ENCODE measurements at places on chromosomes 16 and 17.

DNA sequence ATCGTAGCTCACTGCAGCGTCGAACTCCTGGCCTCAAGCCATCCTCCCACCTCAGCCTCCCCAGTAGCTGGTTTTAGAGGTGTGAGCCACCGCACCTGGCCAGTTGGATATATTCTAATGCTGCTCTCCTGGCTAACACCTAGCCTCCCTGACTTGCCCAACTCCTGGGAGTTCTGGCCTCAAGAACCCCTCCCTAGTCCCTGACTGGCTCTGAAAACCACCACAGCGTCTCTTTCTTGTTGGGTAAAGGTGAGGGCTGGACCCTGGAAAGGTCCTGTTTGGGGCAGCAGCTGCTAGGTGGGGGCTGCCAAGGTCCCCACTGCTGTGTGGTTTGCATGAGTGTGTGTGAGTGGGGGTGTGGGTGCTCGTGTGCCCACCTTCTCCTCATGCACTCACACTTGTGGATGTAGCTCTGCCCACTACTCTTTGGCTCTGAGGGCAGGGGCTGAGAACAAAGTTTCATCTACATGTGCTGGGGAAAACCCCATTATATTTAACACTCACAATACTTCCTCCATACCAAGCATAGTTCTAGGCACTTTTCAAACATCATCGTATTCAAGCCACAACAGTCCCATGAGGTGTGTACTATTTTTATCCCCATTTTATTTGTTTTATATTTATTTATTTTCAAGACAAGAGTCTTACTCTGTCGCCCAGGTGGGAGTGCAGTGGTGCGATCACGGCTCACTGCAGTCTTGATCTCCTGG lies 7.1 kb upstream of the SPNS3 start:
- no peak for DNase-seq

DNA sequence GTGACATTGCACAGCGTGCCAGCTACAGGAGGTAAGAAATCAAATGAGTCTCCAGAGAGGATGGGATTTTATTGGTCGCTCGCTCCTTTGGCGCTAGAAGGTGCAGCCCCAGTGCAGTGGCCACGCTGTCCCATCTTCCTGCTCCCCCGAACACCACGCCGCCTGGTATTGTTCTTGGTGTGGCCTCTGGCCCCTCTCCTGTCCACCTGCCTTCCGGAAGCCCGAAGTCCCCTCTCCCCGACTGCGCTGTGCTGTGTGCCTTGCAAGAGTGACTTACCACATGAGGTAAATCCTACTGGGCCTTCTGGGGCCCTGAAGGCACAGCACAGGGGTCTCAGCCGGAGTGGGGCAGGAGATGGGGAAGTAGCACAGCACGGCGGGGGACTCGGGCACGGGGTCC lies 58.2 kb downstream of the MARCHF10 start:
- no peak for DNase-seq

DNA sequence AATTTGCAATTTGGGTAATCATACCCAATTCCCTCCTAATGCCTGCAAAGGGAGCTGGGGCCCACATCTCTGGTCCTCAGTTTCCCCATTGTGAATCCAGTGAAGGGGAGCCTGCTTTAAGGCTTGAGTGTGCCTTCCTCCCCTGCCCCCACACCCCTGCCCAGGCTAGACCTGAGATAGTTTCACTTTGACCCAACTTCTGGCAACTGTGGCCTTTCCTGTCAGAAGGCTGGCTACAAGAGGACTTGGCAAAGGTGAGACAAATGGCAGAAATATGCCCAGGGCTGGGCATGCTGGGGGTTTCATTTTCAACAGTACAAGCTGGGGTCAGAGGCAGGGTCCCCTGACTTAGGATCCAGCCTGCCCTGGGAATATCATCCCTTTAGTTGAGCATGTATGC lies 10.0 kb downstream of the SOCS1 start:
- no peak for DNase-seq

GRCh38 chr17:35188111-35188510 lies 6.1 kb downstream of the SLC35G3 start:
- peak; percentile 27 for DNase-seq

GRCh38 chr16:5461574-5461973 lies 364.0 kb upstream of the EEF2KMT start:
- DNase-seq, result no peak

DNA sequence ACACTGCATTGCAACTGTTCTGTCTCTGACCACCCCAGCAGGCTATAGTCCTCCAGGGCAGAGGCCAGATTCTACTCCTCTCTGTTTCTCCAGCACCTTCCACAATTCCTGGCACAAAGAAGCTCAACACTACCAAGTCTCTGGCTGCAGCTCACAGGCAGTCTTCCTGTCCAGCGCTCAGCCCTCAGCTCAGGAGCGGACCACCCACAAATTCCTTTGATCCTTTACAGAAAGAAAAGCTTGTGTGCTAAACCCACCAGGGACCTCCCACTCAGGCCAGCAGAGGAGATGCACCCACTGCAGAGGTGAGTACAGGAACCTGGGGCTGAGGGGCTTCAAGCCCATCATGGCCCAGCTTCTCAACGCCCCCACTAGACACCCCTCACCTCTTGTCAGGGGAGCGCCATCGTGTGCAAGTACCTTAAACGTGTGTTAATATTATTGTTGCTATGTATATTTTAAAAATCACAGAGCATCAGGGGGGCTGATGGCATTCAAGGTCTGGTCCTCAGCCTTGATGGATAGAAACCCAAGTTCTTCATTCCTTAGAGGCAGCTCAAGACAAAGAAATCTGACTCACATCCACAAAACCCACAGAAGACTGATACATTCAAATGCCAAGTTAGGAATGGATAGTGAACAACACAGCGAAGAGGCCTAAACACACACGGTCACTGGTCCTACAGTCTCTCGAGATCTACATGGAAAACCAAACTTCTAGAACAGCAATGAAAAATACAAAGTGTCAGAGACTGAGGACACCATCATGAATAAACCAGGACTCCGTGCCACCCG lies 8.4 kb downstream of the HSDL1 start:
- DNase-seq, result no peak

- no peak for DNase-seq
These were observed 2.2 kb downstream of the ACBD4 start for GRCh38 chr17:45137561-45138305.

GRCh38 chr17:48198950-48199541 lies 91.5 kb downstream of the SNX11 start:
- no peak for DNase-seq

- no peak for DNase-seq
These were observed 21.7 kb downstream of the KATNIP start for GRCh38 chr16:27571433-27572326.

Data from central memory CD4-positive, alpha-beta T cell (primary cell).